ENCODE measurements at places on chromosomes 4 and X. TPM values are rescaled to one million over a fixed set of nuclear protein-coding genes. Genes with fewer than 3 reads are reported as not detected.

DNA sequence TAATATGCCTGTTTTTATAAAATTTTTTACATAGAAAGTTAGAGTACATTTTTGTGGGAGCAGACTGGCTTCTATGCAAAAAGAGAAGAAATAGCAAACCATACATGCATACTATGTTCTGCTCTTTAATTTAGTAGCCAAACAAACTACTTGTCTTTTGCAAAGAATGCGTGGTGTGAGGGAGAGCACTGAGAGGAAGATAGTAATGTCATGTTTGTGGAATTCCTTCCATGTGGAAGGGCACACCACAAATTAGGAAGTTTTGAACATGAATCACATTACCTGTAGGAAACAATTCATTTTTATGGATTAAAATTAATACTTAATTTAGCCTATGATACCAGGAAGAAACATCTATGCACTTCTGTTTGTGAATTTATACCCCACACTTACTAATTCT lies 1529.1 kb upstream of the ADGRL3 start:
- no peak for DNase-seq

DNA sequence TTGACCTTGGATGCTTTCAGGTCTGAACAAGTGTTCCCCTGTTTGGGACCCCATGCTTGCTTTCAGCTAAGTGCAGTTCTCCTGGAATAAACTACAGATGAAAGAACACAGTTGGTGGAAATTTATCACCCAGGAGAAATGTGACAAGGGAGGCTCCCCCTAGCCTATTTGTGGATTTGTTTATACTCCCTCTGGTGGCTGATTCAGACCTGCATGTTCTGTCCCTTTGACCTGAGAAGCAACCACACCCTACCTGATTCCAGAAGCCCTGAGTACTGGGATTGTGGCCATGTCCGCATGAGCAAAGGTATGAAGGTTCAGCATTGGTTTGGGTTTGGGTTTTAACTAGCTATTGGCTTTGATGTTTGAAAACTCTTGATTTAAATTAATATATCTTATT lies 440.9 kb downstream of the MID1IP1 start:
- DNase-seq = peak; percentile 29

DNA sequence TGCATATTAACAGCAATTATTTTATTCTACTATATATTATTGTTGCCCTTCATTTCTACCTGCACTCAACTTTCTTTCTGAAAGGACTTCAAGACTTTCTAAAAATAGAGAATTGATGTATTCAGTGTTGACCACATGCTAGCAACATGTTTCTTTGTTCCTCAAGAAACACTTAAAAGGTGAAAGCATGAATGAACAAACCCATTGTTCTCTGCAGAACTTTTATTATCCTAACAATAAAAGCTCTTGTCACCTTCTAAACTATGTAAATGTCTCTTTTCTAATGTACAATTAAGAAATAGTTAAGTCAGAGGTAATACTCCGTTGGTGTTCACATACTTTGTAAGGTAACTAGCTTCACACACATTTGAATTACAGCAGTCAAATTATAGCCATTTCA lies 638.7 kb downstream of the FSTL5 start:
- DNase-seq = no peak

DNA sequence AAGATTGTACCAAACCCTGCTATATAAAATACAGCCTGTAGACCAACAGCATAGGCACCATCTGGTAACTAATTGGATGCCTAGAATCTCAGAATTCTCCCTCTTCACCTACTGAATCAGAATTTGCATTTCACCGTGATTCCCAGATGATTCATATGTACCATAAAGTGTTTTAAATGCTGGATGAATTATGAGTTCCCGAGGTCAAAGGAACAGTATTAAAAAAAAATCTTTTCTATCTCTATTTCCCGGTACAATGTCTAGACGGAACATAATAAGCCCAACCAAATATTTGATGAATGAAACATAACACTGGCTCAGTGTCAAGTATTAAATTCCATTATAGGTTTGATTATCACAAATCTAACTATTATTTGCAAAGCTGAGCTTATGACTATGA lies 280.0 kb downstream of the ANKRD50 start:
- no peak for DNase-seq

DNA sequence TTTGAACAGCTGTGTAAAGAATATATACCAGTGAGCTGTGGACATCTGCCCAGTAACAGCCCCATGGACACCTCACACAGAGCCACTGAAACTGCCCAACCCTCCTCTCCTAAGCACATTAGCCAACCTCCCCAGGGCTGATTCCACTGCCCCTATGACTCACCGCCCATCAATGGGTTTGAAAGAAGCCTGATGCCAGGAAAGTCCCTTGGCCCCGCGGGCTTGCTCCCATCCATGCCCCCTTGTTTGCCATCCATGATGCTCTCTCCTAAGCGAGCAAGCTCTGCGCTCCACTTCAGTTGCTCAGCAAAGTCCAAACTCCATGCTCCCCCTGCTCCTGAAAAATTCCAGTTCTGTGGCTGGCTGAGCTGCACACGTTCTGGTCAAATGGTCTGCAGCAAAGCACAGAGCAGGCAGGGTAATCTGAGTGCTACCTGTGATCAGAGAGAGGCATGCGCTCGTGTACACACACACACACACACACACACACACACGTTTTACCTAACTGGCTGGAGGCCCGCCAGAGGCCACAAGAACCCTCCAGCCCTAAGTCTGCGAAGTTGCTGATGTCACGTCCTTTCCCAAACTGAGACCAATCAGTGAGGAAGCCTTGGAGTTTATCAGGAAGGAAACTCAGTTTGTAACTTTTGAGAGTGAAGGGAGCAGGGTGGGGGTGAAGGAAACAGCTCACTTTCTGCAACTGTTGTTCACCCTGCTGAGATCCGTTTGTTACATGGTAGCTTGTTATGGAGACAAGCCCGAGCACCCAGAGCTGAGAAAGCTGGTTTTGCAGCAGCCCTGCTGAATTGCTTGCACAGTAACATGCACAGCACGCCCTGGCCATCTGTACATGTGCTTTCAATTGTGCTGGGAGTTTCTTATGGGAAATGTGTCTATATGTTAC lies at the start of gene ASB9:
ASB9 (minus strand) TSS at position 466 of the 904 bp plus-strand sequence; CDS start at position 257, 209 bp downstream.
- peak; percentile 83 for DNase-seq

Gene EXOC1L
- total RNA-seq = not detected

DNA sequence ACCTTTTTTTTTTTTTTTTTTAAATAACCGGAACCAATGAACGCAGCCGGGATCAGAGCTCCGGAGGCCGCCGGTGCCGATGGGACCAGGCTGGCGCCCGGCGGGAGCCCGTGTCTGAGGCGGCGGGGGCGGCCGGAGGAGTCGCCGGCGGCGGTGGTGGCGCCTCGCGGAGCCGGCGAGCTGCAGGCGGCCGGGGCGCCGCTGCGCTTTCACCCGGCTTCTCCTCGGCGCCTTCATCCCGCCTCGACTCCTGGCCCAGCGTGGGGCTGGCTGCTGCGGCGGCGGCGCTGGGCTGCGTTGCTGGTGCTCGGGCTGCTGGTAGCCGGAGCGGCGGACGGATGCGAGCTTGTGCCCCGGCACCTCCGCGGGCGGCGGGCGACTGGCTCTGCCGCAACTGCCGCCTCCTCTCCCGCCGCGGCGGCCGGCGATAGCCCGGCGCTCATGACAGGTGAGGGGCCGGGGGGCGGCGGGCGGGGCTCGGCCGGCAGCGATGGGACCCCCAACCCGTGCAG lies 337 bp downstream of the STIM2 start:
- DNase-seq = no peak

Gene SSX2
- total RNA-seq = not detected

DNA sequence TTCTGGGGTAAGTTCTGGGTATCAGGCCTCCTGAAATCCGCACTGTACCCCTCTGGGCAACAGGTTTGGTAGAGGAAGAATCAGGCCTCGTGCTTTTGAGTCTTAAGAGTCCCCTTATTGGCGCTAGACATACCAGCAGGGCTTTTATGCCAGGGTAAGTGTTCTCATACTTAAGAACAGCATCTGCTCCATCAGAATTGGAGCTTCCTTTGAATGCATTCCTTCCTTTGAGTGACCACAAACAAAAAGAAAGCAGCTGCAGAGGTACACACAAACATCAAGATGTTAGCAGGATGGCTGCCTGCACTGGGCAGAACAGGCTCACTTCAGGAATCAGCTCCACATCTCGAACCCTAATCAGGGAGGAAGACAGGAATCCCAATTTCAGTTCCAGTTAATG lies 156.8 kb downstream of the MGST2 start:
- no peak for DNase-seq

Gene HS6ST2
- total RNA-seq = 3.9 TPM

- no peak for DNase-seq
Measured at GRCh38 chrX:20567108-20567507, 300.4 kb upstream of the RPS6KA3 start.

Gene ERAS
- total RNA-seq = not detected

DNA sequence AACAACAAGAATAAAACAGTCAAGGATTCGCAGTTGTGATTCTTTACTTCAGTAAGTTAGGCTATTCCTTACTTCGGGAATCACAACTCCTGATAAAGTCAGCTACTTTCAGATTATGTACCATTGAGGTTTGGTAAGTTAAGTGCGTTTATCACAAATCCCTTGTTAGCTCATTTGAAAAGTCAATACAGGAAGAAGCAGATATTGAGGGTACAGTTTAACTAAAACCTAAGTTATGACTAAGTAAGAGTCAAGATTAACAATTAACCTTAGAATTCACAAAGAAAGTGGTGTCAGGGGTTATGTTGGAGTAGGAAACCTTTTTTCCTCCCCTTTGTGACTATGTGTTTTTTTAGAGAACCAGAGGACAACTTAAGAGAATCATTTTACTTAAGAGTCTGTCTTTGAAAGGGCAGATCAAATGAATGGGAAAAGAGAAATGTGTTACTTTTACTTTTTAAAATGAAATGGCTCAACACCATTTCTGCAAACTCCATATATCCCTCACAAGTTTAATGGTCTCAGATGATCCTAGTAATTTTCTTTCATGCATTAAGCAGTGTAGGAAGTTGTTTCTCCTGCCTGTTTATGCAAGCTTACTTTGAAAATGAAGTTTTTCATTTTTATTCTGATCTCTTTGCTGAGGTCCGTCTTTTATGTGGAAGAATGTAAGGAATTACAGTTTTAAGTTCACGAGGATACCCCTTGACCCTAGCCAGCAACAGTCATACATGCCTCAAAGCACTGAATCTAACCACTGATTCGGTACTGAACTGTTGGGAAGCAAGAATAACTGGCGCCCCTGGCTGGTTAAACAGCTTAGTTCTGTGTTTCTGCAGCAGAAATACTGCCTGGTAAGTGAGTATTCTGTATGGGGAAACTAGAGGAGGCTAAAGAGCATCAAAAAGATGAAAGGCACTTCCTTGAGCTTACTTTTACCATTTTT lies 211.7 kb downstream of the SLC4A4 start:
- DNase-seq = no peak

- DNase-seq = no peak
Measured at GRCh38 chrX:140360284-140360683, 144.6 kb downstream of the SOX3 start.

DNA sequence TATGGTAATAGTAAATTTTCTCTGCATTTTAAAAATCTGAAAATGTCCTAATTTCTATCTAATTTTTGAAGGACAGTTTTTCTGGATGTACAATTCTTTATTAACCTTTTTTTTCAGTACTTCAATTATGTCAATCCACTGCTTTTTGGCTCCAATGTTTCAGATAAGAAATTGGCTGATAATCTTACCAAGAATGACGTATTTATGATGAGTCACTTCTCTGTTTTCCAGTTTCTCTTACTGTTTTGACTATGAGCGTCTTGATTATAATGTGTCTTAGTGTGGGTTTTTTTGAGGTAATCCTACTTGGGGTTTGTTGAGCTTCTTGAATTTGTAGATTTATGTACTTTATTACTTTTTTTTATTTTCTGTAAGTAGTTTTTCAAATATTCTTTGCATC lies 47.2 kb downstream of the UGT2B11 start:
- DNase-seq = no peak

Gene CDKL5
- total RNA-seq = 2.9 TPM

GRCh38 chr4:12421364-12421763 lies 992.7 kb upstream of the HS3ST1 start:
- no peak for DNase-seq

GRCh38 chr4:174279433-174280155 lies 3.9 kb downstream of the FBXO8 start:
- DNase-seq = no peak

DNA sequence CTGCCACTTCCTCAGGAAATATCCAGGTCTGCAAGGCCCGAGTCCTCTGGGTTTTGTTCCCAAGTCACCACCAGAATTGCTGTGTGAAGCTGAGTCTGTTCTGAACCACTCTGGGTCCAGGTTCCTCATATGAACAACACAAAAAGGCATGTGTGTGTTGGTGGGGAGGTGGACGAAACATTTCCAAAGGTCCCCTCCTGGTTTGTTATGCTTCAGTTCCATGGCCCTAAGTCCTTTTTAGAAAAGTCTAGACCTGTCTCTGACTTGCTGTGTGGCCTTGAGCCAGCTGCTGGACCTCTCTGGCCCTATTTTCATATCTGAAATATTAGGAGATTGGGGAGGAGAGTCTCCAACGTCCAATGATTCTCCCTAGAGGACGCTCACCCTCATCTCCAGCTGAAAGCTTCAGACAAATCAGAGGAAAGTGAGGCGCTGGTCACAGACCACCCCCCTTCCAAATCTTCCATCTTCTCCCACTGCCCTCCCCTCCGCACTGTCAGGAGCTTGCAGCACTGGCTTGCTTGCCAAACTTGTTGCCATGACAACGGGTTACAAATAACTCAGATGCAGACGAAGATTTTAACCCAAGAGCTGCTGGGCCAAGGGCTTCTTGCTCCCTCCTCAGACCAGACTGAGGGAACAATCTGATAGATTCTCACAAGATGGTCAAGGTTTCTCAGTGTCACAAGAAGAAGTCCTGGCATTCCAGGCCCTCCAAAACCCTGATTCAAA lies 64.5 kb downstream of the SMC1A start:
- no peak for DNase-seq

Gene TBC1D19
- 15.4 TPM for total RNA-seq

DNA sequence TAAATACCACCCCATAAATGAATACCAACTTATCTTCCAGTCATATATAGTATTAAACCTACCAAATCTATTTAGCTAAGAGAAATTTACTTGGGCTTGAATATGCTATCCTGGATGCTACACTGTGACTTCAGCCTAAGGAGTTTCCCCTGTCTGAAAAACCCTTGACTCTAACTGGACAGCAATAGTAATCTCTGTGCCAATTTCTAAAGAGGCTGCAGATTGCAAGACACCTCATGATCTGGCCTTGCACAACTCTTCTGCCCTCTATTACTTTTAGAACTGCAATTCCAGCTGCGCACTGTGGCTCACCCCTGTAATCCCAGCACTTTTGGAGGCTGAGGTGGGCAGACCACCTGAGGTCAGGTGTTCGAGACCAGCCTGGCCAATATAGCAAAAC lies 371.5 kb downstream of the KCNIP4 start:
- no peak for DNase-seq

Gene GAGE12J
- total RNA-seq = not detected

Gene DIAPH2
- total RNA-seq = 6.3 TPM

DNA sequence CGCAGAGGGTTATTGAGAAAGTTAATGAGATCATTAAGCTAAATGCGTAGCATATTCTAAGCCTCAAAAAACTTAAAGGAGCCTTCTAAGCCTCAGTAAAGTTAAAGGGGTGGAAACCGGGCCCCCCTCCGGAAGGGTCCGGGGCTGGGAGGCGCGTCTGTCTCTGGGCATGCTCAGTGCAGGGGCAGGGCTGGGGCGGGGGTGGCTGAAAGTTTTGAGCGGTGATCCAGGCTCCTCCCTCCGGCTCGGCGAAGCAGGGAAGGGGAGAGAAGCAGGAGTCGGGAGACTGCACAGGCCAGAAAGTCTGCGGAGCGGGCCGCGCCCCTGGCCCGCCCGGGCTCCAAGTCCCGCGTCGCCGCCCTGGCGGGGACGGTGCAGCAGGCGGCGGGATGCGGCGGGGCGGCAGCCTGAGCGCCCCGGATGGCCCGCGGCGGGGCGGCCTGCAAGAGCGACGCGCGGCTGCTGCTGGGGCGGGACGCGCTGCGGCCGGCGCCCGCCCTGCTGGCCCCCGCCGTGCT lies at the start of gene EVC:
EVC (plus strand) TSS at position 241 of the 518 bp plus-strand sequence; CDS start at position 421, 180 bp downstream.
- DNase-seq = peak; percentile 70

GRCh38 chr4:6468376-6468775 lies 4.0 kb downstream of the PPP2R2C start:
- DNase-seq = no peak
